ENCODE measurements at places on chromosomes 6 and 20.

GRCh38 chr6:17442196-17442595, 48.8 kb downstream of the CAP2 start:
- no peak for DNase-seq

DNA sequence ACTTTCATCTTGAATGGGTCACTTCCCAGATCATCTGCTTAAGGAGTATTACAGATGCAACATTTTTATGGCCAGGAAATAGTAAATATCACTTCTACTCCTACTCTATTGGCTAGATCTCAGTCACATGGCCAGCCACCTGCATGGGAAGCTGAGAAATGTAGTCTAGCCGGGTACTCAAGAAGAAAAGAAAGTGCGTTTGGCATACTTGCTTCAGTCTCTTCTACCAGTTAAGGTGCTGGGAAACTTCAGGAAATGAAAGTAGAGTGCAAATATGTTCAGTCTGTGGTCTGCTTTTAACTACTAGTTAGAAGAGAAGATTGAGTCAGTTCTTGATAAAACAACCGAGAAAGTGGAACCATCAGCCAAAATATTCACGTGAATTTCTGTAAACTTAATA, 129.2 kb downstream of the PDSS2 start:
- no peak for DNase-seq

GRCh38 chr6:124205921-124206320, 402.3 kb downstream of the NKAIN2 start:
- no peak for DNase-seq

GRCh38 chr6:168155193-168155592, 76.2 kb upstream of the FRMD1 start:
- DNase-seq, result no peak

- DNase-seq, result no peak
These were observed 52.8 kb downstream of the MAP3K4 start for GRCh38 chr6:161044335-161044734.

DNA sequence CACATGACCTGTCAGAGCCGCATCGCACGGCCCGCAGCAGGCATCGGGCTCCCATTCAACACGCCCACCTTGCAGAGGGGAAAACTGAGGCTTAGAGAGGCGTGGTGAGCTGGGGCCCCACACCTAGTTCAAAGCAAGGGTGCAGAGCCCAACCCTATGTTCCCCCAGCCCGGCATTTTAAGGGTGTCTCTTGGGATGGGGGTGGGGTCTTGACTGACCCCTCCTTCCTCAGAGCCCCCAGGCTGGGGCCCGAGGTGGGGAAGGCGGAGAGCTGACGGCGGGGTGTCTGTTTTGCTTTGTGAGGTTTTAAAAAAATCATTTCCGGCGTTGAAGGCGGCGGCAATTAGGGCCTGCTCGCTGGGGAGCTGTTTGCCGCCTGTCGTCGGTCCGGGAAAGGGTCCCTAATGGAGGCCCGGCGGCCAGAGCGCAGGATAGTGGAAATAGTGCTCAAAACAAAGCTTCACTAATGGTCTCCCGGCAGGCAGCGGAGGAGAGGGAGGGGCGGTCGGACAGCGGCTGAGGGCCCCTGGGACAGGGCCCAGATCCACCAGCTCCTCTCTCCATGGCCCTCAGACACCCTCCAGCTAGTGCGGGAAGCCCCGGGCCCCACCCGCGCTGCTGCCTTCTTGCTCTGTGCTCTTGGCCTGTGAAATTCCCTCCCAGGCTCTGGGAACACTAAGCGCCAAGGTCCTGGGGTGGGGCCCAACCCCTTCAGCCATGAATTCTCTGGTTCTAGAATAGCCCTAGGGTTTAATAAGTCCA, 11.9 kb downstream of the VSTM2L start:
- peak; percentile 80 for DNase-seq

Measured in NCI-H1417 (cell line).